ENCODE measurements at places on chromosomes 7 and 10. TPM values are rescaled to one million over a fixed set of nuclear protein-coding genes. Genes with fewer than 3 reads are reported as not detected.

DNA sequence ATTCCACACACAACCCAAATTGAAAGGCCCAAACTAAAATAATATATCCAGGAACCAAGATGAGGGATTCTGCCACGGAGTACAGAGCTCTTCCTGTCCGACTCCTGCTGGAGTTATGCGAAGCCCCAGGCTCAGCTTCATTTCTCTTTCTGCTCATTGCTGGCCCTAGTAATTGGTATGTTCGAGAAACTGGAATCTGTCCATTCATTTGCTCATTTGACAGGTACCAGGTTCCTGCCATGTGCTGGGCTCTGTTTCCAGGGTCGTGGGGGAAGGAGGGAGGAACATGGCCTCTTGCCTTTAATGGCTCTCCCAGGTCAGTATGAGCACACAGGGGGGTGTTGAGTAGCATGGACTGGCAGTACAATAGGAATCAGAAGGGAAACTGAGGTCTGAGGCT is 179.2 kb upstream of the SHH start:
- DNase-seq: peak; percentile 14

DNA sequence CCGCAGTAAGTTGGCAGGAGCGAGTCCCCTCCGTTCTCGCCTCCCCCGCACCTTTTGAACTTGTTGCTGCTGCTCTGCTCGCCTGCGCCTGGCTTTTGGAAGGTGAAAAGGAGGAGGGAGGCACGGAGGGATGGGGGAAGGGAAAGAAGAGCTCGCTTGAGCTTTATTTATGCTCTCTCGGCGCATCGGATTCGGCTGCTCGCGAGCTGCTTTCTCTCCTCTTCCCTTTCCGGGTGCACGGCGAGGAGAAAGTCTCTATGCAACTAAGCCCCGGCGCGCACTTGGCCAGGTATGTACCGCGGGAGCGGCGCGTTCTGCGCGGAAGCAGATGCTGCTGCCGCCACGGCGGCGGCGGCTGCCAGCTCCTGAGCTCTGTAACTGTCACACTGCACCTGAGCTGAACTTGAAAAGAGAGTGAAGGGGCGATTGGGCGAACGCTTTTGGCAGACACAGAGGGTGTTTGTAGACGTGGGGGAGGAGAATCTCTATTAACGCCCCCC is 551 bp downstream of the KCND2 start:
- DNase-seq: peak; percentile 11

DNA sequence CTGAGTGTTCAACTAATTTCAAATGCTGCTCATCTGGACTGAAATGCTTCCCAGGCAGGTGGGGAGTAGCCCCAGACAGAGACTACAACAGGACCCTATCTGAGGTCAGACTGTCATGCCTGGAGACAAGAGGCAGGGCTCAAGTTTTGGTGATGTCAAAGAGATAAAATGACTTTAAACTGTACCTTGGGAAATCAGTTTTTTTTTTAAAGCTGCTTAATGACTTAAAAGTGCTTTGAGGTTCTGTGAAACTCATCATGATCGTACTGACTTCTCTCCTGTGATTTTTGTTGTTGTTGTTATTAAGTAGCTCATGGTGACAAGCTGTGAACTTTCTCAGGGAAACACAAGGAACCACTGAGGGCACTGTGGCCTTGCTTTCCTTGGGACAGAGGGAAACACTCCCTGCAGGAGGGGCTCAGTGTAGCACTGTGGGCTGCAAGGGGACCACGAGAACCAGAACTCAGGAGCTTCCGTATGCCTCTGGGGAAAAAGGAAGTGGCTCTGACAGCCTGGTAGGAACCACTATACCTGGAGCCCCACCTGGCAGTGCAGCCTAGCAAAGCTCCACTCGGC is 9.5 kb downstream of the HIPK2 start:
- DNase-seq: no peak

NME8 gene
- total RNA-seq: not detected

GRCh38 chr10:75672842-75673241 is 241.4 kb downstream of the LRMDA start:
- no peak for DNase-seq

DNA sequence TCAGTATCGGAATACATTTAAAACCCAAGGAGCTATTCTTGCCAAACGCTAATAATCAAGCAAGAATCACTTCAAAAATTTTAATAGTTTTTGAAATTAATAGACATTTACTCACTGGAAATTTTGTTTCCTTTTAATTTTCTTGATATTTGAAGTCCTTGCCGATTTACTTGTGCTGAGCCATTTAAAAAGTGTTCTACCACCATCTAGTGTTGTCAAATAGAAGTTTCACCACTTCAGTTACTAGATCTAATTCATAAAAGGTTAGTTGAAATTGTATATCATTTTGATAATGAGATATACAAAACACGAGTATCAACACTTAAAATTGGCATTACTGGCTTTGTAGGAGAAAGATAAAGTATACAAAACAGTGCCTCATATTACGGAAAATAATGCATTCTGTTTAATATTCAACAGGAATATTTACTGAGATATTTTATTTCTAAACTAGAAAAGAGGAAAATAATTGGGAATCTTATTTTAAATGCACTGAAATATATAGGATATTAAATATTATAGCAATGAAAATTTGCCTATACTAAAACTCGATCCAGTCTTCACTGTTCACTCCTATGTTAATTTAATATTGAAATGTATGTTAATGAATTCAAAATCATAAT is 664.8 kb upstream of the SEMA3D start:
- DNase-seq: no peak

- no peak for DNase-seq
Observed at GRCh38 chr7:92622685-92623084, 32.5 kb upstream of the FAM133B start.

DNA sequence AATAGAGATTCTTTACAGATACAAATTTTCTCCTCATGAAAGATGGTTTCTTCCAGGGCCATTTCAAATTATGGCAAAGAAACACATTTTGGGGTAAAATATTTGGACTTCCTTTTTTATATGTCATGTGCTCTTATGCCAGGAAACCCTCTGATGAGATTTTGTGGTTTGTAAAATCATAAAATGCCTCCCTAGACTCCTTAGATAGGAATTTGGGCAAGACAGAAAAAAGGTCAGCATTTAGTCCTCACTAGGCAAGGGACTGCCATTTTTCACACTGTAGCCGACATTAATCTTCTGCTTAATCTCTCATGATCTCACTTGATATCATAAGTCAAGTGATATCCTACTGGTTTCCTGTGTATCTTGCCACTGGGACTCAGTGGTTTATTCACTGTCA is 286.4 kb downstream of the ARHGAP12 start:
- no peak for DNase-seq

DNA sequence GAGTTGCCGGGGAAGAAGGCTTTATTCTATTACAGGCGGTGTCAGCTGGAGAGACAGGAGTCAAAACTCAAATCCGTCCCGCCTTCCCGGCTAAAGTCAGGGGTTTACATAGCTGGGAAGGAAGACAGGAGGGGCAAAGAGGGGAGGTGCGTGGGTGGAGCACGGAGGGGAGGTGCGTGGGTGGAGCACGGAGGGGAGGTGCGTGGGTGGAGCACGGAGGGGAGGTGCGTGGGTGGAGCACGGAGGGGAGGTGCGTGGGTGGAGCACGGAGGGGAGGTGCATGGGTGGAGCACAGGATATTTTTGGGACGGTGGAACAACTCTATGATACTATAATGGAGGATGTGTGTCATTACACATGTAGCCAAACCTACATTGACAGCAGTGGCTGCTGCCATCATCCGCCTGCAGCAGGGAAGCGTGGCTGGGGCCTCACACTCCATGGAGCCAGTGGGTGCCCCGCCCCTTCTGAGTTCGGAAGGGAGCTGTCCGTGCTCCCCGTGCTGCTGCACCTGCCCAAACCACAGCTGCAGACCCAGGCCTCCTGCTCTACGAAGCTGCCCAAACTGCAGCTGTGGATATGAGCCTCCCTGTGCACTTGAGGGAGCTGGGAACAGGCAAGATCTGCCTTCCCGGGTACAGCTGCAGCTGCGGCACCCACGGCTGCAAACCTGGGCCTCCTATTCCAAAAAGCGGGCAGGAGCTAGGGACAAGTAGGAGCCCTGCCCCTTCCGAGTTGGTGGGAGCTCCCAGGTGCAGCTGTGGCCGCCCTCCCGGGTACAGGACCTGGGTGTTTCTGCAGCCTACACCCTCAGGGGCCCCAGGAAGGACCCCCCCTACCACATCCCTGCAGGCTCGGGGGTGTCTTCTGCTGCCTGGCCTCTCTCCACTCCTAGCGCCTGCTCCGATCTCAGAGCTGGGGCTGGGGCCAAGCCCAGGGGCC is 119.4 kb downstream of the DYNC2I1 start:
- peak; percentile 44 for DNase-seq

Data from left colon (tissue), 2 donors.